ENCODE measurements at places on chromosomes 2 and 18.

- no peaks in the 10 kb centered on the region for H3K36me3 ChIP-seq
- no peaks in the 10 kb centered on the region for H3K27me3 ChIP-seq
- H3K4me1 ChIP-seq: no peaks in the 10 kb centered on the region
Observed at GRCh38 chr2:134540990-134541389, 177.8 kb downstream of the TMEM163 start.

DNA sequence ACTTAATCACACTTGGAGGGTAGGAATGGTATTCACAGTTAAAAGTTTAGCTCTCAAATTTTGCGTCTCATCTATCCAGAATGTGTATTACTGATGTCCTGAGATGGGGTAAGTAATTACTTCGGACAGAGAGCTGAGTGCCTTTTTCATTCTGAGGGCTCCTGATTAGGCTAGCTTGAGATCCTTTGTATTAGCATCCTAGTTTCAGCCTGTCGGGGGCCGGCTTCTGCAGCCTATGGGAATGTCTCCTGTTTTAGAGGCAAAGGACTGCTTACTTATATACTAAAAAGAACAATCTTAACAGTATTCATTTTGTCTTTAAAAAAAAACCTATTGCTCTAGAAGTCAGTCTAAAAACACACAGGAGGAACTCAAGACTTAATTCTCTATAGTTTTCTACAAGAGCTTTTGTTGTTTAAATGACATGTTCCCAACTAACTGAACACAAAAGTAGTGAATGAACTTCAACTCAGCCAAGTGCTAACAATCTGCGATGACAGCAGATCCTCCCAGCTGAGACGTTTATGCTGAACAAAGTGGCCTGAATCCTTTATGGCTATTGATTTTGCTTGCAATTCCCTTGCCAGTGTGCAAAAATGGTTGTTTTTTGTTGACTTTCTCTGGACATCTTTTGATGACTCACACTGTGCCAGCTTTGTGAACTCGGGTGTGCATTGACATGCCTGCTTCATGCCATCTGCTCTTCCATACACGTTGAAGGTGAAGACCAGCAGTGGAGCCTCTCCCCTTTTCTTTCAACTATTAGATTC is 118.7 kb downstream of the LYPD6B start:
- H3K36me3 ChIP-seq: no peaks in the 10 kb centered on the region
- no peaks in the 10 kb centered on the region for H3K27me3 ChIP-seq
- no peak for DNase-seq
- H3K4me1 ChIP-seq: peaks cover 3% of the 10 kb centered on the region

DNA sequence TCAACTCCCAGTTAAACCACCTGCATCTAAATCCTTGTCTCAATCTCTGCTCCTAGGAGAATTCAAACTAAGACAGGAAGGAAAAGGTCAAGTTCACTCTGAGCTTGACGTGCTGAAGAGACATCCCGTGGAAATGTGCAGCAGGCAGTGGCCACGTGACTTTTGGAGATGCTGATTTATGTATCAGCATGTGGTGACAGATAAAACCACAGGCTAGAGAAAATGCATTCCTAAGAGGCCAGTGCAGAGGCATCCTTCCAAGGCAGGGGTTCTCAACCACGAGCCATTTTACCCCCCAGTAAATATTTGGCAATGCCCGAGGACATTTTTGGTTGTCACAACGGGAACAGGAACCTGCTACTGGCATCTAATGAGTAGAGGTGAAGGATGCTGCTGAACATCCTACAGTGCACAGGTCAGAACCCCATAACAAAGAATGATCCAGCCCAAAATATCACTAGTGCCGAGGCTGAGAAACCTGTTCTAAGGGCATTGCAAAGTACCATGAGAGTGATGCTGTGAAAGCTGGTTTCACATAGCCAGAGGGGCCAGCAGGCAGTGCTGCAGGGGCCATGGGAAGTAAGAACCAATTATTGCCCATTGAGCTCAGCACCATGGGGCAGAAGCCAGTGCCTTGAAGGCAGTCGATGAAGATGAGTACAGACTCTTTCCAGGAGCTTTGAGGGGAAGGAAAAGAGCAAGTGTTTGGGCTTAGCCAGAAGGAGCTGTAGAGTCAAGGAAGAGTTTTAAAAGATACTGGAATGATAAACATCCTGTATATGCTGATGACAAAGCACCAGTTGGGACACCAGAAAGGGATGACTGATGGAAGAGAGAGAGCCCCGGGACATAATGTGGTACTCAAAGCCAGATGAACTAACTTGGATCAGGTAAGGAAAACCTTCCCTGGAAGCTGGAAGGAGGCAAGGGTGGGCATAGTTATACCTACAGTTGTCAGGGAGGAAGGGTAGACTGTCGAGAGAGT is 174.6 kb downstream of the HAUS1 start:
- no peaks in the 10 kb centered on the region for H3K36me3 ChIP-seq
- no peaks in the 10 kb centered on the region for H3K27me3 ChIP-seq
- no peak overlapping the region for H3K27ac ChIP-seq
- H3K4me1 ChIP-seq: no peaks in the 10 kb centered on the region
- no peak overlapping the region for H3K4me3 ChIP-seq
- DNase-seq: no peak

DNA sequence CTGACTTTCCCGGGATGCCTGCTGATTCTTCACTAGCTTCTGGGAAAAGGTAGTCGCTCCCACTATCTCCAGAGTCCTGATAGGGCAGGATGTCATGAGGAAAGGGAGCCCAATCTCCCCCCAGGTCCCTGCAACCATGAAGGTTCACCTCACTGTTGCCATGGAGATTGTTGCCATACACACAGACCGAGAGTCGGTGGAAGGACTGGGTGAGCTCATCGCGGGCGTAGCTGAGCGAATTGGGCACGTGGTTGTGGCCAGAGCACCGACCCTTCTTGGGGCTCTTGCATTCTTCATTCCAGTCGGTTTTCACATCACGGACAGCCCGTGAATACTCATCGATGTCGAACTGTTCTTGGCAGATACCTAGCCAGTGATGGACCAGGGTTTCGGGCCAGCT is 97.4 kb downstream of the MEP1B start:
- no peaks in the 10 kb centered on the region for H3K27me3 ChIP-seq
- no peak for DNase-seq
- no peak overlapping the region for H3K27ac ChIP-seq
- H3K4me3 ChIP-seq: no peak overlapping the region
- no peaks in the 10 kb centered on the region for H3K4me1 ChIP-seq

DNA sequence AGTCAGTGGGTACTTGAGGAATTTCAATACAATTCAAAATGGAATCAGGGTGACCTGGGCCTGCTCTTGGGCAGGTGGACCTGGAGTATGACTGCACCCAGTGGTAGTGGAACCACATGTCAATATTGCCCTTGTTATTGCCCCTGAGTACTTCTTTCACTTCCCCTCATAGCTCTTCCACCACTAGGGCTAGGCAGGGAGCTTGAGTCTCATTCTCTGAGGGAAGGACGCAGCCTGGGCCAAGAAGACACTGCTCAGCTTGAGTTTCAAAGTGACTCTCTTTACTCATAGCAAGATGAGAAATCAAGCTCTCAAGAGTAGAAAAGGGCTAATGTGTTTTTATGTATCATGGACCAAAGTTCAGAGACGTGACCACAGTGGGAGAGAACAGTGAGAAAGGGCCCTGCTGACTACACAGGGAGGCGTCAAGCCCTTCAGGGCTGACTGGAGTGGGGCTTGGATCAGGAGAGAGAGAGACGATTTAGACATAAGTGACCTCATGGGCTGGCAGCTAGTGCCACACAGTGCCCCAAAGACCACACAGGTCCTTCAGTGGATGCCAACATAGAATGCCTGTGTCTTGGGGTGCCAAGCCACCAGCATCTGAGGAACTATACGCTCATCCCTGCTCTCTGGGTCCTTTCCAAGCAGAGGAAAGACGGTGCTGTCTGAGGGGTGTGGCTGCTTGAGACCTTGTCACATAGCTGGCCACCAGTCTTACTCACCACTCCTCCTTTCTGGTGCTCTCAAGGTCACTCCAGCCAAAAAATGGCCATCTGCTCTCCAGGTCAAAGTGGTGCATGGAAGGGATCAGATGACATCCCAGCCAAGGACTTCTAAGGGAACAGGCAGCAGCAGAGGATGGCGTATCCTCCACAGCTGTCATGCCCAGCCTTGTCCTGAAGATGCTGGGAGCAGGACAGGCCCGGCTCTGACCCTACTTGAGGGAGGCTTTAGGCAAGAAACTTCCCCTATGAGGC is 13.0 kb downstream of the PTMA start:
- no peak for DNase-seq
- H3K4me1 ChIP-seq: peaks cover 9% of the 10 kb centered on the region
- H3K4me3 ChIP-seq: no peak overlapping the region

All from HCT116 (cell line).